Stimulated activated CD8-positive, alpha-beta memory T cell treated with anti-CD3 and anti-CD28 coated beads, Interleukin-12 subunit alpha, Interleukin-12 subunit beta, amount 100 ng/mL, for 1 hour (primary cell): ENCODE measurements at places on chromosomes 7 and 10.

DNA sequence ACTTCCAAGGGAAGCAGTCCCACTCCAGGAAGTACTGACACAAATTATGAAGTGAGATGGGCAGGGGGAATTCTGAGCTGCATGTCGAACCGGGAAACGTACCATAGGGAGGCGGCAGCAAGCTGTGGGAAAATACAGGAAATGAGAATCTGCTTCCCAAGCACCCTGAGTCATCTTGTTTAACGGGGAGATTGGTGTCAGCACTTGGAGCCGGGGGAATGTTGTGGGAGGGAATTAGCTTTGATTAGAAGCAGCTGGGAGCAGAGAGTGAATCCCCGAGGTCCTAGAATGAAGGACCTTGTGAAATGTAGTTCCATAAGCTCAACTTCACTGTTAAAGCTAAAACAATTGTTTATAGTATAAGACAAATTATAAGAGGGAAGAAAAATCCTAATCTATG, 141.4 kb upstream of the PRKCQ start:
- no peak for DNase-seq

GRCh38 chr10:12068449-12069269, at the start of gene DHTKD1:
Gene DHTKD1, plus strand, starts transcription at chr10:12068954. Its CDS starts 80 bp downstream, at chr10:12069034.
- DNase-seq, result peak; percentile 97

DNA sequence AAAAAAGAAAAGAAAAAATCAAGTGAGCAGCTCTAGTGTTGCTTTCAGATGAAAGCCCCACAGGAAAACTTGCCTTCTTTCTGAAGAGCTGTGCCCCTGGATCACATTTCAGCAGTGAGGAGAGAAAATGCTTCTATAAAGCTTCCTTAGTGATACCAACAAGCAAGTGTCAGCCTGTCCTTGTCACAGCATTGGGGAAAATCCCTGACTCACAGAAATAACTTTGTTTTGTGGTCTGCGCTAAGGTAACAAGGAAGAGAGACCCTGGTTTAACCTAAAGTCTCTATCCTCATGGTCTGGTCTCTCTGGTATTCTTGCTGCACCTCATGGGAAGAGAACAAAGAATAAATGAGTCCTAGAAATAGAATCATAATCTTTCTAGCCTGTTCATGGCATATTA, 885.2 kb upstream of the SORCS1 start:
- DNase-seq, result no peak

- no peak for DNase-seq
These were observed 3.6 kb upstream of the PTTG1IP2 start for GRCh38 chr7:90465816-90466215.

DNA sequence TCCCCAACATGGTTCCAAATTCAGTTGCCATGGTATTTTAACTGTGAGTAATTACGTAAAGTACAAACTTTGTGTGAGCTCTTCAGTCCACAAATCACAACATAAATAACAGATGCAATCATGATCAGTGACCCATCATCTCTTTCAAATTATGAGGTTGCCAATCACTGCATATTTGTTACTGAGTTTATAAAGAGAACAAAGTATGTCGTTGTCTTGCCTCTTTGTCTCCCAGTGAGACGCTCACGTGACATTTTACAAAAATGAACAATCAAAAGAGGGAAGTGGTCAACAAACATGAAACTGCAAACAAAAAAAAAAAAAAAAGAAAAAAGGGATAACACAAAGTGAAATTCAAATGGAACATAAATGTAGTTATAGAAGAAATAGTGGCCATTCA, 122.7 kb upstream of the PDSS1 start:
- no peak for DNase-seq

DNA sequence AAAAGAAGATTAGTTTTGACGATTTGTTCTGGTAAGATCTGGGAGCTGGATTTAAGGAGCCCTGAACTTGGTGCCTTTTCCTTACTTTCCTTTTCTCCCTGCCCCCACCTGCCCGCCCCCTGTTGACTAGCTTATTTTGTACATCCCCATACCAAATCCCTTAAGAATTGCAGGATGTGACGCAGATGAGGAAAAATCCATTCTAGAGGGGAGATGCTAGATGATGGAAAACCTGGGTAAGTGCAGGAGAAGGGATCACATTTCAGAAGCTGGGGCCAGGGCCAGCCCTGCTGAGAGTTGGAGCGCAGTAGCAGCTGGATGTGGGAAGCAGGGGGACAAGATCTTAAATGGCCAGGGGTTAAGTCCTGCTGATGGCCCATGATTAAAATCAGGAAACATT, 93.9 kb downstream of the CCDC3 start:
- no peak for DNase-seq
